ENCODE measurements at places on chromosomes 16 and 17. TPM values are rescaled to one million over a fixed set of nuclear protein-coding genes. Genes with fewer than 3 reads are reported as not detected.

Gene MAF
- total RNA-seq, result 15.5 TPM

- no peak for DNase-seq
Measured at GRCh38 chr17:59637611-59638310, 18.1 kb downstream of the CLTC start.

GRCh38 chr17:77449908-77450741, 309.4 kb downstream of the SEC14L1 start:
- DNase-seq, result no peak

Gene SDK2
- 6.7 TPM for total RNA-seq

- no peak for DNase-seq
Measured at GRCh38 chr17:64170286-64170685, 40.3 kb upstream of the ERN1 start.

DNA sequence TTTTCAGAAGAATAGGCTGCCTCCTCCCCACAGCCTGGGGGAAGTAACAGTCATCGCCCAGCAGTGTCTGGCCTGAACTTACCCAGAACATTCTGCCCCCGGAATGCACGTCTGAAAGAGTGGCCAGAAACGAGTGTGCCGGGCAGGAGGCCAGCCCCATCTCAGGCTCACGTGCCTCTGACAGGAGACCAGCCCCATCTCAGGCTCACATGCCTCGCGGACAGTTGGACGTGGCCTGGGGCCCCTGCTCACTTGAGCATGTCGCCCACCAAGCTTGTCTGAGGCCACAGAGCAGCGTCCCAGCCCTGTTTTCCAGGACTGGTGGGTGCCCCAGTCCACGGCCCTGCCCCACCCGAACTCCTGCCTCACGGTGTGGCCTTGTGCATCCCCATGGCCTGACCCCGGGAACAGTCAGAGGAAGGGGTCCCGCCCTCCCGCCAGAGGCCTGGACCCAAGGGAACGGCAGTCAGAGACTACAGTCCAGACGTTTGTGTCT, 16.3 kb upstream of the CDH15 start:
- no peak for DNase-seq

Gene UBE2G1
- 82.6 TPM for total RNA-seq

DNA sequence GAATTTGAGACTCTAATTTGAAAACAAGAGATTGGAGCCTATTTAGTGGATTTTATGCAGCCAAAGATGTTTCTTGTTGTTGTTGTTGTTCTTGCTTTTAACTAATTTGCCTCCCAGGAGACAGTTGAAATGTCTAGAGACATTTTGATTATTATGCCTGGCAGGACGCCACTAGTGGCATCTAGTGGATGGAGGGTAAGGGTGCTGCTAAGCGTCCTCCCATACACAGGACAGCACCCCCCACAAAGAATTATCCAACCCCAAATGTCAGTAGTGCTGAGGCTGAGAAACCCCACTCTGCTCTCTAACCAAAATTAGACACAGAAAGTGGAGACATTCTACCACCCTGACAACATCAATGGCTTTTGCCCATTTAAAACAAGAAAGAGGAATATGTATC, 15.4 kb upstream of the HSBP1 start:
- DNase-seq, result no peak

DNA sequence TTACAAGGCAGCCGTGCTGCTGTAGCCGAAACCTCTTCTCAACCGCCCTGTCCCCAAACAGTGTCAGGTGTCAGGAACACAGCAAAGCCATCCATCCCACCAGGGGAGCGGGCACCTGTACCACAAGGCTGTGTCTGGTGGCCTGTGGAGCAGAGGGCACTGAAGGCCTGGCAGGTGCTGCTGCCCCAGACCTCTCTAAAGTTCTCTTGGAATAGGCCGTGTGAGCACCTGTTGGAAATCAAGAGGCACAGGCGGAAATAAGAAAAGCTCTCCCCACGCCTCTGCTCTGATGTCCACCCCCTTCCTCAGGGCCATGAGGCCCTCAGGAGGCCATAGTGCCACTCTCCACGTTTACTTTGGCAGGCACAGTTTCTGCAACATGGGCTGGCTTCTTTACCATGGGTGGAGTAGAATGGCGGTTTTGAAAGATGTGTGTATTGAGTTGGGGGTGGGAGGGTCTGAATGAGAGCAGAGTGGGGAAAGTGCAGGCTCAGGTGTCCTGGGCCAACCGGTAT, 99.9 kb upstream of the ZNF750 start:
- no peak for DNase-seq

Gene PTGES3L
- total RNA-seq, result 6.5 TPM

- no peak for DNase-seq
Measured at GRCh38 chr16:56191835-56192634, 746 bp downstream of the GNAO1 start.

GRCh38 chr17:37802712-37803416, 58.0 kb upstream of the HNF1B start:
- no peak for DNase-seq

- DNase-seq, result no peak
Measured at GRCh38 chr17:21467739-21468490, 91.8 kb downstream of the KCNJ12 start.
